ENCODE measurements at places on chromosomes 11 and 22.

DNA sequence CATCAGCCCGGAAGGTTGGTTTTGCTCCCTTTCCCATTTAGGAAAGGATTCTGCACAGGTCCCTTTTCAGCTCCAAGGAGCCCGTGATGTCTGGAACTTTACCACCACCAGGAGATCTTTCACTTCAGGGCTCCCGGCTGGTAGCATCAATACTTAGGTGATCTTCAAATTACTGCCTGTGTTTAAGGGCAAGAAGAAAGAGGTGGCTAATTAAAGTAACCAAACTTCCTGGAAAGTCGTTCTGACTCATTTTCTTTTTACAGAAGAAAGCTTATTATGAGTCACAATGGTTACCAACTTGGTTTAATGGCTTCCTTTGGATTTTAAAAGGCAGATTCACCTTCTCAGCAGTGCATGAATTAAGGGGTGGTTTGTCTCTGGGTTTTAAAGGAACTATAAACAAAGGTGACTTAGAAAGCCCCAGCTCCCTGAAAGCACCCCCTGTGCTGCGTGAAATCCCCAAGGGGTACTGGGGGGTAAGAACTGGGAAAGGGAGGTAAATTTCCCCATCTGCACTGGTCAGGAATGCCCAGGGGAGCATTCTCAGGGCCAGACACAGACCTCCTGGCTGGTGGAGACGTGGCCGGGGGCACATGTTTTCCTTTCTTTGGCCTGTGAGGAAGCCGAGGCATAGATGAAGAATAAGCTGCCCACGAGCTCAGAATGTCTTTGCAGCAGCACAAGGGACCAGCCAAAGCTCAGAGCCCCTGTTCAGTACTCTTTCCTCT, 8.8 kb downstream of the POU2F3 start:
- DNase-seq: no peak

GRCh38 chr11:12451179-12451814, 73.9 kb downstream of the PARVA start:
- DNase-seq: no peak

DNA sequence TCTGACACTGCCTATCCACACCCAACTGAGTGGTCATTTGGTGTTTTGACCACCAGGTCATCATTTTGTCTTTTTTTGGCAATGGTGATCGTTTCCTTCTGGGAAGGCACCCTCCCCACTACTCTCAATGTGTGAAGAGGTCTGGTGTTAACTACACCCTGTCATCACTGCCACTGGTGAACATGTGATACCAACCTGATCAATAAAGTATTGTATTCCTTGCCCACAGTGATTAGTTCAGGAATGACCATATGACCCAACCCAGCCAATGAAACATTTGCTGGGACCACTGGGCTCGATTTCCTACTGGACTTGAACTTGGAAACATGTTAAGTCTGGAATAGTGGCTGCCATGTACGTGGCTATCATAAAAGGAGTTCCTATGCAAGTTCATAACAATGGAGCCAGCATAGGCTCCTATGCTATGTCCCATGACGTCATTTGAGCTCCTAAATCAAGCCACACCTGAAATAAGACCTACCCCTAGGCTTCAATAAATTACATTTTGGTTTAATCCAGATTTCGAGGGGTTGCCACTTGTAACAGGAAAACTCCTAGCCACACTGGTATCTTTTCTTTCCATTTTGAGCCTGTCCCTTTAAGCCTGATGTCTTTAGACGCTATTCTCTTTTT, 51.1 kb downstream of the CHST1 start:
- DNase-seq: no peak

DNA sequence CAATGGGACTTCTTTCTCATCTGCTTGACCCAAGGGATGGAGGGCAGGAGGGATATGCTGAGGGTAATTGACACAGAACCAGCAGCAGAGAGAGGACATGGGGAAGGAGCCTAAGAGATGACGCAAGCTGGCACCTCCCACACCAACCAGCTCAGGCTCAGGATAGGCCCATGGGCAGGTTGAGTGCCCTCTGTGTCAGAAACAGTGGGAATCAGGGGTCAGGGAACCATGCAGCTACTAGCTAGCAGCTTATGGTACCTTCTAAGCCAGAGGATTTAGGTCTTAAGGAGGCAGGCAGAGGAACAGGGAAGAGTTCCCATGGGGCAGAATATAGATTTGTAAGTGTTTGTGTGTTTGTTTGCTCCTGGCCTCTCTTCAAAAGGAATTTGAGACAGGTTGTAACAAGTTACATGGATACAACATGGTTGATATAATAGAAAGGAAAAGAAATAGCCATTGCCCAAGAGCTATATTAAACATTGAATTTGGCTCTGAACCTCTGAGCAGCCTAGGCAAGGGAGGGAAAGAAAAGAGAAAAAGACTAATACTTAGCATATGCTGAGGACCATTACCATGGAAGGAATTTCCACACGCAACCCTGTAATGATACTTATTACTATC, 39.9 kb upstream of the NAV2 start:
- no peak for DNase-seq

DNA sequence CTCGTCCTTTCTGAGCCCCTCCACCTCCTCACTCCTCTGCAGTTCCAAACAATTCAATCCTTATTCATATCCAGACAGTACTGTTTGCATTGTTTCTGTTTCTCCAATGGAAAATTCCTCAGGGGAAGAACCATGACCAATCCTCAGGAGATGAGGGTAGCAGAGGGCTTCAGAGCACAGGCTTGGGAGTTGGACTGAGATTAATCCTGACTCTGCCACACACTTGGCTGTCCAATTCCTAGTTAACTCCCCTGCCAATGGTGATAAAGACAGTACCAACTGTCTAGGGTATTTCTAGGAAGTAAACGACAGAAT, 58.0 kb downstream of the MICAL3 start:
- no peak for DNase-seq

- DNase-seq: no peak
Observed at GRCh38 chr11:120255519-120255866, 15.6 kb downstream of the POU2F3 start.

- peak; percentile 55 for DNase-seq
Observed at GRCh38 chr22:39144101-39144767, 8.2 kb downstream of the CBX7 start.

- DNase-seq: no peak
Observed at GRCh38 chr11:96472085-96472484, 82.3 kb downstream of the JRKL start.

DNA sequence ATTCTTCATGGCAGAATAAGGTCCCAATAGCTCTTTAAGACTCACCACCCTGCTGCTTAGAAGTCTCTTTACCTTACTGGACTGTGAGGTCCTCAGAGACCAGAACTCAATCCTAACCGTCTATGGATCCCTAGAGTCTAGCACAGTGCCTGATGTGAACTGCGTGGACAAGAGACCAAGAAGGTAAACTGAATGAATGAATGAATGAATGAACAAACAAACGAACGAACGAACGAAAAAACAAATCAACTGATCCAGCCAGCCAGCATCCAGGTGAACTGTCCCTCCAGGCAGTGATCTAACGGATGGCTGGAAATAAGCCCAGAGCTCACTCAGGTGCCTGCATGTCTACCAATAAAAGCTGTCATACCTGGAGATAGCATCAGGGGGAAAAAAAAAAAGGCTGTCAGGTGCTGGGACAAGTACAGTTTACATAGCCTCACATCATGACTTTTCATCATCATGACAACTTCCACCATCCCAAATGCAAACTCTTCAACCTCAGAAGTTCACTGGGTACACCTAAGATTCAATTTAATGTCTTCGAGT, 59.8 kb downstream of the PACSIN2 start:
- no peak for DNase-seq

DNA sequence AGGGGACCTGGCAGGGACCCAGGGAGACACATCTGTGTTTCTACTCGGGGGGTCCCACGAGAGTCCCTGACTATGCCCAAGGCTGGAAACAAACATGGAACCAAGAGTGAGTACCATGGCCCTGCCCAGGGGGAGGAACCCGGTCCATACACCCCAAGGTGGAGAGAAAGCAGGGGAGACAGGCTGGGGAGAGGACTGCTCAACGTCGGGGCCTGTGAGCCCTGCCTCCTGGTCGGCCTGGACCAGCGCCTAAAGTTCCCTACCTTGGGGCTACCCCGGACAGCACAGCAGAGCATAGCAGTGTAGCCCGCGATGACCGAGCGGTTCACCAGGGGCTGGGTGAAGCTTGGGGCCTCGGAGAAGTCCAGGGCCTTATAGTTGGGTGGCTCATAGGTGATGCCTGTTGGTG, 20.2 kb downstream of the MYBPC3 start:
- no peak for DNase-seq

- DNase-seq: no peak
Observed at GRCh38 chr22:20464912-20465758, 27.5 kb upstream of the SCARF2 start.

- DNase-seq: no peak
Observed at GRCh38 chr22:35154937-35155387, 89.0 kb downstream of the ISX start.

- no peak for DNase-seq
Observed at GRCh38 chr22:17876306-17876831, 102.1 kb upstream of the BID start.

- DNase-seq: peak; percentile 88
Observed at GRCh38 chr22:44735518-44736428, 16.6 kb upstream of the ARHGAP8 start.

GRCh38 chr11:33063326-33063881, 24.0 kb downstream of the TCP11L1 start:
- DNase-seq: no peak

DNA sequence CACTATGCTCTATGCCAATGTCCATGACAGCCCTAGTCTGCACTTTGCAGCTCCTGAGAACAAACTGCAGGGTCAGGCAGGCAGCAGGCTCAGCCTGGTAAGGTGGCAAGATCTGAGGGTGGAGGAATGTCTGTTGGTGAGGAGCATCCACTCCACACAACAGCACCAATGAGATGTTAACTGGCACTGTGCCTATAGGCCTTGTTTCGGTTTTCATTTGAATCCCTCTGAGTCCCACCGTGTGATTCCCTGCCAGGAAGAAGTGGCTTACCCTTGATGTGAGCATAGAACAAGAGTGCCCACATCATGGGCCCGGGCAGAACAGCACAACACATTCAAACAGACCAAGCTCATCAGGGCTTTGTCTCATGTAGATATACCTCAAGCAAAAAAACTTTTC, 44.1 kb upstream of the CHRM4 start:
- DNase-seq: no peak

- DNase-seq: no peak
Observed at GRCh38 chr11:74069146-74070046, 60.5 kb upstream of the UCP3 start.

DNA sequence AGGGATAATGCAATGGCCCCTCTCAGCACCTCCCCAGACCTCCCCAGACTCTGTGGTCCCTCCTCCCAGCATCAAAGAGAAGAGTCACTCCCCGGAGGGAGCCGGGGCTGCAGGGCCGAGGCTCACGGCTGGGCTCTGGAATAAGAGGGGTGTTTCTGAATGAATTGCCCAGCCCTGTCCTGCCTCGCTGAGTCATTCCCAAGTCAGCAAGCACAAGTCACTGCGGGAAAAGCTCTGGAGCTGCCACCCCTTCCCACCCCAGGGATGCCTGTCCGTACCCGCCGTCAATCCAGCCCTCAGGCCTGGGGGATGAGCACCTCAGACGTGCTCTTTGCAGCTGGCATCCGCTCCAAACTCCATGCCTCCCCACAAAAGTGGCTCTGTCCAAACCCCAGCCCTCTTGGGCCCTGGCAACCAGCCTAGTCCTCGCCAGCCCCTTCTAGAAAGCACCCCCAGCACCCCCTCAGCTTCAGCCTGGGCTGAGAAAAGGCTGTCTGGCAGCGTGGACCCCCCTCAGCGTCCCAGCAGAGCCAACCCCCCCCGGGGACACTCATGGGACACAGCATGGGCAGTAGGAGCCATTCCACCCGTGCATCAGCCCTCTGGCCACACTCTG, 22.7 kb downstream of the CELSR1 start:
- no peak for DNase-seq

DNA sequence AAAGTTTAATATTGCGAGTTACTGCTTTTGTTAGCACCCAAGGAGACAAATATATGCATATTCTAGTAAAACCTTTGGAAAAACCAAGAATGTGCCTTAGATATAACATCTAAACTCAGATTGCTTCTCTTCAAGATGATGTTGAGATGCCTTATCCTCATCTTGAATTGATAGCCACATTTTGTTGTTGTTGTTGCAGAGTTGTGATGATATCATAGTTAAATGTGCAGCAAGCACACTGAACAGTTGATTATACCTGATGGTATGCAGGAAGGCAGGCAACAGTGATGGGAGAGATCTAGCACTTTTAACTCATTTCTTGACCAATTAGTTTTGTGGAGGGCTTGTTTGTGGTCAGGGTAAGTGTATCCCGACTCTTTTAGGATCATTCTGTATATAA, 48.0 kb downstream of the KDM2A start:
- no peak for DNase-seq

DNA sequence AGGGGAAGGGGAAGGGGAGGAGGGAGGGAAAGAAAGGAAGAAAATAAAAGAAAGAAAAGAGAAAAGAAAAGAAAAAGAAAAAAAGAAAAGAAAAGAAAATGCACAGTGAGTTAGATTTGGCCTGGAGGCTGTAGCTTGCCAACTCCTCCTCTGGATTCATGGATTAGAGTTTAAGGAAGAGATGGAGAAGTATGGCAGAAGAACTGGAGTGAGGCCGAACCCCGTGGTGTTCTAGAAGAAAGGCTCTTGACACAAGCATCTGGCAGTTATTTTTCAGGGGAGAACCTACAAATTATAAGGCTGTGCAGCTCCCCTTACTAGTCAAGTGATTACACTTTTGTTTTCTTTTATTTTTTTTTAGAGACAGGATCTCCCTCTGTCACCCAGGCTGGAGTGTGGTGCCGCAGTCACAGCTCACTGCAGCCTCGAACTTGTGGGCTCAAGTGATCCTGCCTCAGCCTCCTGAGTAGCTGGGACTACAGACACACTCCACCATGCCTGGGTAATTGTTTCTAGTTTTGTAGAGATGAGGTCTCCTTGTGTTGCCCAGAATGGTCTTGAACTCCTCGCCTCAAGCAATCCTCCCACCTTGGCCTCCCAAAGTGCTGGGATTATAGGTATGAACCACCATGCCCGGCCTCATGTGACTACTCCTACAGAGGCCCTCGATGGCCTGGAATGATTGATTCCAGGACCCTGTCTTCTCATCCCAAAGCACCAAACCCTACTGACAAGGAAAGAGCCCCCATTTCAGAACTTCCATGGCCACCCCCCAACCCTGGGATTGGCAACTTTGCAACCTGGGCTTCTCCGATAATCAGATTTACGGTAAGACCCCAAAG, 19.5 kb downstream of the ZNF74 start:
- DNase-seq: no peak

- no peak for DNase-seq
Observed at GRCh38 chr11:22456993-22457762, 119.0 kb downstream of the SLC17A6 start.

- DNase-seq: no peak
Observed at GRCh38 chr11:102306817-102307726, 10.2 kb upstream of the BIRC3 start.

DNA sequence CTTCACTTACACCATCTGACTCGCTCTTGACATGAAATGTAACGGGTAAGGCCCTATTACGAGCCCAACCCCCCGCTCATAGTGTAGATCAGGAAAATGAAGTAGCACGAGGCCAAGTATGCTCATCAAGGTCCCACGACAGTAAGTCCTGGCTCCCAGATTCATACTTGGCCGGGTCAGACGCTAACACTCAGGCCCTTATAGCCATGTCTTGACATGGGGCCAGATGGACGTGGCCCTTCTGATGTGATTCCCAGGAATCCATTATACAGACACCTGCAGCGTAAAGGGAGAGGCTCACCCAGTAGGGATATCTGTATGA, 175.1 kb downstream of the CEP164 start:
- no peak for DNase-seq
